ENCODE measurements at places on chromosomes 4 and X. TPM values are rescaled to one million over a fixed set of nuclear protein-coding genes. Genes with fewer than 3 reads are reported as not detected.
A peak's percentile ranks its signal among the peaks of the same experiment; 100 is the strongest.

GRCh38 chr4:183349673-183350072, 27.4 kb upstream of the CLDN24 start:
- DNase-seq = no peak

- no peak for DNase-seq
Measured at GRCh38 chrX:65690057-65690855, 22.8 kb downstream of the MSN start.

- no peak for DNase-seq
Measured at GRCh38 chrX:31603411-31604120, 531.7 kb upstream of the FTHL17 start.

DNA sequence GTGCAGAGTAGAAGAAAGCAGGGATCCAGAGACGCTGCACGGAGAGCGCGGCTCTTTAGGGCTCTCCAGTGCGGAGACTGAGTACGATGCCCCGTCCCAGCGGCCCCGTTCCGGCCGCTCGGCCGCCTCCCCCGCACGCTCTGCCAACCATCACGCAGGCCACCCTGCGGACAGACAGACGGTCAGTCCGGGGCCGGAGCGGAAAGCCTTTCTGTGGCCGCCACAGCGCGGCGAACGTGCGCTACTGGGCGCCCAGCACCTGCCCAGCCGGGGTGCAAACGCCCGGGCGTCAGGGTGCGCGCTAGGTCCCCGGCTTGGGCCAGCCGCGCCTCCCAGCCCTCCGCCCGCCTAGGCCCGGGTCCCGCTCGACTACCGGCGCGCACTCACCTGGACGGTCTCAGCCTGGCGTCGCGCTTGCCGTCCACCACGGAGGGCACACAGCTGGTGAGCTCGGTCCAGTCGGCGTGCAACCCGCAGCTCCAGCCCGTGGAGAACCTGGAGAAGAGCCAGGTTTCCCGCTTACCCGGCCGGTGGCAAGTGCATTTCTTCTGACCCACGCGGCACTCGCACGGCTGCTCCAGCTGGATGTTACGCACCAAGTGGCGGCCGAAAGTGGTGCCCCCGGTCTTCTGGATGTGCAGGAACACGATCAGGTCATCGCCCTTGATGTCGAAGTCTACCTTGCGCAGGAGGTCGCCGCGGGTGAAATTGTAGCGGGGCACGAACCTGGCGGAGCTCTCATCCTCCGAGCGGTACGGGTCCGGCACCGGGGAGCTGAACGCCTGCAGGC, 1.8 kb downstream of the HS6ST2 start:
- DNase-seq = no peak

DNA sequence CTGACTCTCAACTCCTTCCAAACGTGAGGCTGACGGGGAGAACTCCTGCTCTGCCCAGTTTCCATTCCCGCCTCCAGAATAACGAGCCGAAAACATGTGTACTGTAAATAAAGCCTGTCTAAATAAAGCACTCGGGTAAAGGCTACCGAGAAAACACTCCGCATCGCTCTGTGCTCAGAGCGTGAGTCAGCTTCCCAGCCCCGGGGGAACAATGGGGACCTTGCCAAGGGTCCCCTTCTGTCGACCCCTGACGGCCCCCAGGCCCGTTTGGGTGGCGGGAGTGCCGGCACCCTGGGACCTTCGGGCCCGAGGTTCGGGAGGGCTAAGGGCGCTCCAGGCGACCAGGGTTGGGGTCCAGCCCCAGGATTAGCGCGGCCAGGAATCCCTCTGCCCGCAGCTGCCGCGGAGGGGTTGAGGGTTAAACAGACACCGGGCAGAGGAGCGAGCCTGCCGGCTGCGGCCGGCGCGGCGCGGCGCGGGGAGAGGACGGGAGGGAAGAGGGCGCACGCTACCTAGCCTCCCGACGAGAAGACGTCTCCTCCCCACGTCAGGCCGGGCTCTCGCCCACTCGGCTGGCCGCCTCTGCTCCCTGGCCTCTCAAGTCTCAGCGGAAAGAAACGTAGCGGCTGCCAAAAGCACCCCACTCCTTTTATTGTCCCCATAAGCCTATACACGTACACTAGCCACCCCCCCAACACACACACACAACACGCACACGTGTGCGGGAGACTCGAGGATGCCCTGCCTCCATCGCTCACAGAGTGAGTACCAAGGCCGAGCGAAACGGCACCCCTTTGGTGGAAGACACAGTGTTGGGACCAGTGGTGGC, 85.5 kb downstream of the BCOR start:
- DNase-seq = no peak

DNA sequence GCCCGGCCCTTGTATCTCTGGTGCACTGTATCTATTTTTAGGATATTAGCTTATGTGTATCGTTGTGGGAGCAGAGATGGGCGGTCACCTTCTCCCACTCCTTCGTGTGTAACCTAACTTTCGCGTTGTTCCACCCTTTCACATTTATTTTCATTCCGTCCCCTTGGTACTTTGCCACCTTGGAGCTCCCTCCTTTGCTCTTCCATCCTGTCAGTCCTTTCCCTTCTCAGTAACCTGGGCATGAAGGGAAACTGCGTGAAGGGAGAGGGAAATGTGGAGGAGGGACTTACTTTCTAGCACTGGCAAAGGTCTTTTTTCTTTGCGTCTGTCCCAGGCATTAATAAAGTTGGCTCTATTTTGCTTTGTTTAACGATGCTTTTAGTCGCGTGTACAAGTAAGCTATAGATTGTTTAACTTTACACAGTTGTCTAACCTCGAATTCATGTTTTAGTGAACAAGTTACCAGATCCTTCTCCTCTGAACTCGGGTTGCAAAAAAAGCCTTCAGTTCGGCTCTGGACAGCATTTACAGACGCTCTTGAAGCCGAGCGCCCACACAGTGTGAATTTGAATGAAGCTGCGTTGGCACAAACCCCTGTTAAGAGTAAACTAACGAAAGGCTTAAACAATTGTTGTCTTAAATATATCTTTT, 3.9 kb downstream of the PCDH10 start:
- DNase-seq = no peak

GRCh38 chr4:166165829-166166420, 292.9 kb downstream of the TLL1 start:
- peak; percentile 9 for DNase-seq

DNA sequence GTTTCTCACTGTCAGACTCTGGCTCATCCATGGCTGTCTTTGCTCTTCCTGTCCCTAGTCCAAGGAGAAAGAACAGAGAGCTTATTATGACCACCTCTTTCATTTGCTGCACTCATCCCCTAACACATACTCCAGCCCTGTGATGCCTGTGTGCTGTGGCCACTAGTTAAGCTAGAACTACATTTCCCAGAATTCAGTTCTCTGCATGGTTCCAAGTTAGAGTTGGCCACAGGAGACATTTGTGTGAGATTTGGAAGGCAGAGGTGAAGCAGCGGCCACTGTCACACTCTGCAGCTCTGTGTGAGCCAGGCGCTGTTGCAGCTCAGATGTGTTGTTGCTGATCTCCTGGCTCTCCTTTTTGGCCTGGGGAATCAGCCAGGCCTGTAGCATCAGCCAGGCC, 188.2 kb upstream of the ATP6AP2 start:
- DNase-seq = no peak

GRCh38 chr4:170004651-170005295, 21.4 kb downstream of the MFAP3L start:
- DNase-seq = no peak

- DNase-seq = no peak
Measured at GRCh38 chr4:184833046-184833838, 7.5 kb upstream of the ACSL1 start.

GRCh38 chr4:133323670-133324069, 174.6 kb downstream of the PCDH10 start:
- DNase-seq = no peak

ZAR1 gene
- not detected for total RNA-seq

ABCG2 gene
- 0.74 TPM for total RNA-seq

CYP2U1 gene
- 2.1 TPM for total RNA-seq

GAGE1 gene
- total RNA-seq = not detected

MAGEB17 gene
- total RNA-seq = not detected

JCHAIN gene
- 0.68 TPM for total RNA-seq
